GDM1 (cell line): ENCODE measurements at places on chromosomes 2 and 18.
A peak's percentile ranks its signal among the peaks of the same experiment; 100 is the strongest.

DNA sequence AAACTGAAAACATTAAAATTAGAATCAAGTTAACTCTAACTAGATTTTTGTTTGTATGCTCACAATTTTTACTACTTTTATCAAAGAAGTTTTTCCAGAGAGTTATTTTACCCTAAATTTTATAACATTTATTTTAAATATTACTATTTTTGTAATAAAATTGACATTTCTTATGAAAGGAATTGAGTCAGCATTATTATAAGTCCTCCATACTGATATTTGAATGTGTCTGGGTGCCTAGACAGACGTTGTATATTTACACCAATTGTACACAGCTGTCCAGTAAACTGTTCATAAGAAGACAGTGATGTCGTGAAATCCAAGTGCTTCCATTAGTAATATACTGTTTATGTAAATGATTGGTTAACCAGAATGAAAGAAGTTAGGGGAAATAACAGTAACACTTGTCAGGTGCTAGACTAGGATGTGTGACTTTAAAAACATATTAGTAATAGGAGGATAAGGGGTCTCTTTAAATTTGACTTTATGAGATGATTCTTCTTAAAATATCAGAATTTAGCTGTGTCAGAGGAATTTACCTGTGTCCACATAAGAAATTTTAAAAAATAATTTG is 73.7 kb downstream of the TANK start:
- no peak for DNase-seq

DNA sequence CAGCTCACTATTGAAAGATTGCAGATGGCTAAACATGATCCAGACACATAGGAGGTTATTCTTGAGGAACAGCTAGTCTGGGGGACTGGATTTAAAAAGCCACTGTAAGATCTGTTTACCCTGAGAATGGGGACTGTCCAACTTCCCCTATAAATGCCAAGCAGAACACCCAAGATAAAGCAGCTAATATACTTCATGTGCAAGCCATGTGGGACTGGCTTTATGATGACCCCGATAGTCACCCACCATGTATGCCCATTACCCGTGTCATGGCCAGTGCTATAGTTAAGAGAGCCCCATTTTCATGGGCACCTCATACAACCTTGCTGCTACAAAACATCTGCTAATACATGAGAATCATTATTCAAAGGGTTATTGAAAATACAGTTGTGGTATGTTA is 16.0 kb downstream of the YPEL5 start:
- DNase-seq, result no peak

DNA sequence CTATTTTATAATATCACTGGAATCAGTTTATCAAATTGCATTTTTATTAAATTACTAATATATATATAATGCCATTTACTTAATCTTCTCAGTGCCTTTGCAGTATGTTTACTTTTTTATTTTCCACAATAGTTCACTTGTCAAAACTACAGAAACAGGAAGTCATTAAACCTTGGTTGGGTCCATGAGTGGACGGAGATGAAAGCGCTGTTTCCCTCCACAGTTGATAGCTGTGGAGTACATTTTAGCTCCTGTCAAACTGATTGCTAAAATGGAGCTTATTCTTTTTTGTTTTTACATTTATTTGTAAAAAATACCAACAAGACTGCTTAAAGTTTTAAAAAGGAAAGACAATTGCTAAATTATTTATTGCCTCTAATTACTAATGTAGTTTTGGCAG is 19.2 kb downstream of the MFF start:
- no peak for DNase-seq

DNA sequence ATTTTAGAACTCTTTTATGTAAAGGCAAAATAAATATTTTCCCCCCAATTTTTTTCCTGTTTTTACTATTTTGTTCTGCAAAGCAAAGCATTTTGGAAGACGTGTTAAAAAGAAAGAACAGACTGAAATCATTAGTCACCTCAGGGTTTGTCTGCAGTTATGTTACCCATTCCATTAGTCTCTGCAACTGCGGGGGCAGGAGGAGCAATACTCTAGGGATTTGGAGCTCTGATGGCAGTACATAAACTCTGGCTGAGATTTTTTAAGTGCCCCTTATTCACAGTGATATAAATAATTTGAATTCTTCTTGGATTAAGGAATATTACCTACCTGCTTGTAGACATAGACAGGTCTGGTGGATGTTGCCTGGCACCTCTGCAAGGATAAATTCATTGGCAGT is 88.0 kb upstream of the CELF4 start:
- no peak for DNase-seq

- no peak for DNase-seq
Observed at GRCh38 chr2:162254236-162254871, 11.1 kb upstream of the FAP start.

- DNase-seq, result no peak
Observed at GRCh38 chr2:3051266-3051665, 326.4 kb downstream of the EIPR1 start.

- no peak for DNase-seq
Observed at GRCh38 chr18:55920063-55920462, 332.1 kb upstream of the TCF4 start.

- DNase-seq, result no peak
Observed at GRCh38 chr2:143852759-143853158, 667.2 kb downstream of the ZEB2 start.

DNA sequence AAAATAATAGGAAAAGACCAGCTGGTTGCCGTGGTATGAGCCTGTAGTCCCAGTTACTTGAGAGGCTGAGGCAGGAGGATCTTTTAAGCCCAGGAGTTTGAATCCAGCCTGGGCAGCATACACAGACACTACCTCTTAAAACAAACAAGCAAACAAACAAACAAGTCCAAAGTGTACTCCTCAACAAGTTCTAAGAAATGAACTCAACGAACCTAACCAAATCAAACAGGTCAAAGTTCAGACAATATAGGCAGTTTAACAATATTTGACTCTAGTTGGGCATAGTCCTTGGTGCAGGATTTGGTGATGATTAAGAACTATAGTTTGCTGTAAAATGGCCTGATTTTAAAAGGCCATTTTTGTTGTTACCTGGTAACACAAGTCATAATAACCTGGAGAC is 41.9 kb upstream of the RHOB start:
- no peak for DNase-seq

- peak; percentile 11 for DNase-seq
Observed at GRCh38 chr18:32048507-32049091, 30.0 kb downstream of the RNF125 start.

DNA sequence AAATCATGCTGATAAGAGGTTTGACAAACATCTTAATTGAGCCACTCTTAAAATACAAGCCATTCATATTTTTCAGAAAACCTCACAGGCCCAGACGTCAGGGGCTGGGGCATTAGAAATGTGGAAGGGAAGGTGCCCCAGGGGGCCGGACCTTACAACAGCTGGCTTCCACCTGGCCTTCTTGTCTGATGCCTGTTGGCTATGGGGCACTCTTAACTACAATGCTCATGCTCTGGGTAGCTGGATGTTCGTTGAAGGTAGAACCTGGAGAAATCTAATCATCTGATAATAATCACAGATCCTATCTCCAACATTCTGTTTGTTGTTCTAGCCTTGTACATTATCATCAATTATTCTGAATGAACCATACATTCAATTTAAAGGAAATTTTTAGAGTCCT is 156.9 kb upstream of the SOX11 start:
- no peak for DNase-seq

DNA sequence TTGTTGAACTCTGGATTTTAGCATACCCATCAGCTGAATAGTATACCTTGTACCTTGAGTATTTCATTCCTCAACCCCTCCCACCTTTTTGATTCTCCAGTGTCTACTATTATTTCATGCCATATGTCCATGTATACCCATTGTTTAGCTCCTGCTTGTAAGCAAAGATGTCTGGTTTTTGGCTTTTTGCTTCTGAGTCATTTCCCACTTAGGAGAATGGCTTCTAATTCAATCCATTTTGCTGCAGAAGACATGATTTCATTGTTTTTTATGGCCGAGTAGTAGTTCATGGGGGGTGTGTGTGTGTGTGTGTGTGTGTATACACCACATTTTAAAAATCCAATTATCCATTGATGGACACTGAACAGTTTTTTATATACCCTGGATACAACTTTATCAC is 24.3 kb upstream of the MOCOS start:
- no peak for DNase-seq

GRCh38 chr2:28406276-28407096 is 13.8 kb downstream of the FOSL2 start:
- no peak for DNase-seq

GRCh38 chr18:41391616-41392595 is 563.1 kb upstream of the PIK3C3 start:
- peak; percentile 16 for DNase-seq

DNA sequence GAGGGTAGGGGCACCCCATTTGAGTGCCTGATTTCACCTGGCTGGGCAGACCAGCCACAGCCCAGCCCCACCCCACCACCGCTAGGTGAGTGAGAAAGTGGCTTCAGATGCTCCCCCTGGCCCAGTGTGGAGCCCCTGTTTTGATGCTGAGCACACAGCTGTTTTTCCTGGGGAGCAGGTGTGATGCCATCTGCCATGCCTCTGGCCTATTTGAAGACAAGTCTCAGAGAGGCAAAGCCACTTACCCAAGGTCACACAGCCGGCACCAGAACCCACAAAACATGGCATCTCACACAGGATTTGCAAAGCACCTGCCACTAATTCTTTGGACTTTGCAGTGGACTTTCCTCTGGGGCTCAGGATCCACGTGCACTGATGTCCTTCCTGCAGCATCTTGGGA is 131.3 kb downstream of the INHBB start:
- DNase-seq, result no peak

DNA sequence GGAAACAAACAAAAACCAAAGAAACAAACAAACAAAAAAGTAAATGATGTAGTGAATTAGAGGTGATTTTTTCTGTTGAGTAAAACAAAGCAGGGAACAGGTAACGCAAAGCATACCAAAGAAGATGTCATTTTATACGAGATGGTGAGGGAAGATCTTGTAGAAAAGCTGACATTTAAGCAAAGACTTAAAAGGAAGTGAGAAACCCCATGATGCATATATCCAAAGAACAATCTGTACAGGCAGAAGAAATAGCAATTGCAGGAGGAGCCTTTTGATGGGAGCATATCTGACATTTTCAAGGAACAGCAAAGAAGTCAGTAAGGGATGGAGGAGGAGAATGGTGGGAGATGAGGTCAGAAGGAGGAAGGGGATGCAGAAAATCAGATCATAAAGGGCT is 63.0 kb downstream of the KIDINS220 start:
- DNase-seq, result no peak

- DNase-seq, result no peak
Observed at GRCh38 chr2:21231985-21232384, 108.2 kb downstream of the TDRD15 start.

GRCh38 chr2:200354833-200355751 is 48.6 kb downstream of the SPATS2L start:
- no peak for DNase-seq

DNA sequence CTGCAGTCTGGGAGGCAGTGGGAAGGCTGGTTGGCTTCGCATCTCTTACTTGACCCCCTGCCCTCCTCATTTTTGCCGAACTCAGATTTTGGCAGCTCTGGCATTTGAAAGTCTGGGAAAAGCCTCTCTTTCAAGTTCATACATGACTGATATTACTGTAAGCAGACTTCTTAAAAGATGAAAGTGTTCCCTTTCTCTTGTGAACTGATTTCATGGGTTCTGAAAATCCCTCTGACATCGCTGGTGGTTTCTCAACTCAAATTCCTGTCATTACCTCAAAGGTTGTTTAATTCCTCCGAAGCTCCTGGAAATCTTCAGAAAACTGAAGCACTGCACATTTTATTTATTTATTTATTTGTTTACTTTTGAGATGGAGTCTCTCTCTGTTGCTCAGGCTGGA is 16.9 kb upstream of the SLC38A11 start:
- DNase-seq, result no peak

DNA sequence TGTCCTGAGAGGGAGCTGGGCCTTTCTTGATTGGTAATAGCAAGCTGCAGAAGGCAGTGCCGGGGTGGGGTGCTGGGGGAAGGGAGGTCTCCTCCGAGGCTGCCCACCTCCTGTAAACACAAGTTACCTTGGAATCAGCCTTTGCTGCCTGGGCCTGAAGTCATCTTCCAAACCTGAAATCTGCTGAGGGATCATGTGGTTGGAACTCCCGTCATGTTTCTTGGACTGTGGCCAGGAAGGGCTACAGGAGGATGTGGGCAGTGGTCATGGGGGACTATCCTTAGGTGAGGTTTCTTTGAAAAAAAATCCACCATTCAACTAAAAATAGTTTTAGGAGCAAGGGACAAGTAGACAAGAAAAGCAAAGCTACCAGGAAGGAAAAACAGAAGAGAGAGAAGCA is 74.2 kb downstream of the CDK15 start:
- DNase-seq, result peak; percentile 45
